ENCODE measurements at places on chromosomes 13 and 19.

DNA sequence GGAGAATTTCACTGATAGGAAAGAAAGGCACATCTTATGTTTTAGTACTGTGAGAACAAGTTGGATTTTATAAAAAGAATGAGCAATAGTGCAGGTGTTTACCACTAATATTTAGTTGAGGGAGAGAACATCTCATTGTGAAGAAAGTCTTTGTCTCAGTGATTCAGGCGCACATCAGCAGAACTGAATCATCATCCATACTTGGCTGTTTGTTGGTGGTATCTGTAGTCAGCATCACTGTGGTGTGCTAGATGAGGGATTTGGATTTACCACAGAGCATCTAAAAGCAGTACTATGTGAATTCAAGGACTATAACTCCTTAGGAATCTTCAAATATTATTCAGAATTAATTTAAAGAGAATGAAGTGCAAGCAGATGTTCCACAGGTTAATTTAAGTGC lies 1380.5 kb upstream of the ATXN8OS start:
- no peak for DNase-seq

DNA sequence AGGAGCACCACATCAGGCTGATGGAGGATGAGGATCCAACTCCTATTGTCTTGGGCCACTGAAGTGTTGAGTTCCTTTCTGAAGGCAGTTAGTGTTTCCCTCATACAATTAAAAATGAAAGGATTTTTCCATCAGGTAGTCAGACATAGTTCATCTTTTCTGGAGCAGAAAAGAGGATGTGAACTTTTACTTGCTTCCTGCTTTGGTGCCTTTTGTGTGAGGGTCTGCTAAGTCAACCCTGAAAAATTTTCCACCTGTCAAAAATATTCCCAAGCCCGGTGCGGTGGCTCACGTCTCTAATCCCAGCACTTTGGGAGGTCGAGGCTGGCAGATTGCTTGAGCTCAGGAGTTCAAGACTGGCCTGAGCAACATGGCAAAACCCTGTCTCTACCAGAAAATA lies 43.9 kb downstream of the RGCC start:
- DNase-seq = no peak

- no peak for DNase-seq
These were observed 418.9 kb upstream of the ARGLU1 start for GRCh38 chr13:106986687-106987426.

GRCh38 chr13:50359041-50359367 lies 343.8 kb downstream of the KCNRG start:
- DNase-seq = no peak

- DNase-seq = no peak
These were observed 101.3 kb upstream of the SLC15A1 start for GRCh38 chr13:98853771-98854221.

DNA sequence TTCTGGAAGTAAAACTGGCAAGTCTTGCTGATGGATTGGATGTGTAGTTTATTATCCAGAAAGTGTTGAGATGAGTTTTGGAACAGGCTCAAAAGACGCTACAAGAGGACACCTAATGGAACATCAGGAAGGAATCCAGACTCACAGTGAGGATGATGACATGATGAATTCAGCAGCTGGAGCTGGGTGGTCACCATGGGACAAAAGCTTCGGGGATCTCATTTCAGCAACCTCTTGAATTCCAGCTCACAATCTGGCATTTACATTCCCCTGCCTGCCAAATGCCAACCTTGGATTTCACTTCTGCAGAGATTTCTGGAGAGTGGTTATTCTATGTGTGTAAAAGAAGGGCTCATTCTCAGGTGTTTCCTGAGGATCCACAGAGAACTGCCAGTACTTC lies 288.0 kb upstream of the TMTC4 start:
- no peak for DNase-seq

- no peak for DNase-seq
These were observed 10.0 kb downstream of the DPF1 start for GRCh38 chr19:38213911-38214625.

DNA sequence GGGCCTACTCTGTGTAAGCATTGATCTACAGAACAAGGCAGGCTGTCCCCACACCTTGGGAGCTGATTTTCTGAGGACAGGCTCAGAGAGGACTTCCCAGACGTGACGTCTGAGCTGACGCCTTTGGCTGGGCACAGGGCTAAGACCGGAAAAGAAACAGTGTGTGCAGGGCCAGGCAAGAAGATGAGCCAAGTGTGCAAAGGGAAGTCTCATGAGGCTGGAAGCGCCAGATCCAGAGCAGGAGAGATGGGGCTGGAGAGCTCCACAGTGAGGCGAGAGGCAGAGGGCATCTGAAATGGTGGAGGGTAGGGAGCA lies 12.7 kb downstream of the IGLON5 start:
- no peak for DNase-seq

- no peak for DNase-seq
These were observed 126.8 kb upstream of the OBI1 start for GRCh38 chr13:78785764-78786163.

DNA sequence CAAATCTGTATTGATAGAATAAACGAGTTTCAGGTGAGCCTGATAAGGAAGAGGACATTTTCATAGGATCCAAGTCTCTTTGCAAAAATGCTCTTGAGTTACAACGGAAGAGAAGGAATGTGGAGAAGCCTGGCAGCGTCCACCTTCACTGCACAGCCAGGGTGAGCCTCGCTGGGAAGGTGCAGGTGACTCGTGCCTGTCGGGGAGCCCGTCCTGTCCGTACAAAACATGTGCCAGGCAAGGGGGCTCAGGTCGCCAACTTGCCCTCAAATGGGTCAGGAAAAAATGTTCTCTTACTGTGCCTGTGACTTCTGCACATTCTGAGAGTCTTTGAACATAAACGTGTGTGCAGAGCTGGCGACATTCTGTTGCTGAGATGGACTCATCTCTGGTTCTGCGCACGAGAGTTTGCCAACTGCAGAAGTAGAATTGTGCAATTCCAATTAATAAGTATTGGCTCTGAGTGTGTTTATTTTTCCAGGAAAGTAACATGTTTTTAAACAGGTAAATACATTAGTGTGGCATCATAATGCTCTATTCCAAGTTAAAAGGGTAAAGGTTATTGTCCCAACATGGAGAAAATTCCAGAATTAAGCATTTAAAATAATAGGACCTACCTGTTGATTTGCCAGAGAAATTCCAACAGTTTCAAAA lies 28.6 kb downstream of the NAXD start:
- no peak for DNase-seq

- DNase-seq = no peak
These were observed 22.6 kb downstream of the SUGP1 start for GRCh38 chr19:19297759-19298158.

- no peak for DNase-seq
These were observed 206.5 kb upstream of the TSHZ3 start for GRCh38 chr19:31555634-31556215.

DNA sequence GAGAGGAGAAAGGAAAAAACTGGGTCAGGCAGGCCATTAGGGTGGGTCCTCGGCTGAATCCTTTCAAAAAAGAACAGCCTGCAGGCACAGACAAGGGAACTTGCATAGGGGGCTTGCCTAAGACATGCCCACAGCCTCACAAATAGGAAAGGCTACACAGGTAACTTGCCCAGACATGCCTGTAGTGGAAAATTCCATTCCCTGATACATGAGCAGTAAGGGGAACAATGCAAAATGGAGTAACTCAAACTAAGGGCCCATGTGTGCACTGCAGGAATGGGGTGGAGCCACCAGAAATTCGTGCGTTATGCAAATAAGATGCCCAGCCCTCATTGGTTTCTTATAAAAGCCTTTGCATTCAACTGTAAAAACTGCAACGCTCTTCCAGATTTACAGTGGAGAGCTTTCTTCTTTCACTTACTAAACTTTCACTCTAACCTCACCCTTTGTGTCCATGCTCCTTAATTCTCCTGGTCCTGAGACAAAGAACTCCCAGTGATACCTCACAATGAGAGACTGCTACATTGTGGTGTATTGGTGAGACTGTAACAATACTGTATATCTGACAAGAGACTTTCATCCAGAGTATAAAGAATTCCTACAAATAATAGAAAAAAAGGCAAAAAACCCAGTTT lies 59.5 kb upstream of the SLITRK1 start:
- DNase-seq = no peak

DNA sequence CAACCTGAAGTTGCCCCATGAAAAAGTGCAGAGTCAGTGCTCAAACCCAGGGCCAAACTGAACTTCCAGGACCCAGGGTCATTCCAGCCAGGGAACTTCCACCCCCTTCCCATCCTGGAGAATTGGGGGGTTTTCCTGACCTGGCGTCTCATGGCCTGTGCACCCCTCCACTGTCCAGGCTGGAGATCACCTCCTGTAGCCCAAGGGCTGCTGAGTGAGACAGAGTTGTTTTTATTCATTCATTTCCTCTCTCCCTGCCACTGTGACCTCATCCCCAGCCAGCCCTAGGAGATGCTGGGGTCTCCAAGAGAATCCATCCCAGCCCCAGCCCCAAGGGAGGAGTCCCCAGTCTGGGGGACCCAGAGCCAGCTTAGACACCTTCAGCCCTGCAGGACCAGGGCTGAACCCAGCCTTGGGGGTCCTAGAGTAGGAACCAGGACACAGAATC lies 4.2 kb downstream of the FCHO1 start:
- no peak for DNase-seq

- DNase-seq = peak; percentile 88
These were observed 15.4 kb downstream of the FCHO1 start for GRCh38 chr19:17766543-17767131.

GRCh38 chr19:2602391-2603181 lies 99.9 kb downstream of the GNG7 start:
- DNase-seq = no peak

DNA sequence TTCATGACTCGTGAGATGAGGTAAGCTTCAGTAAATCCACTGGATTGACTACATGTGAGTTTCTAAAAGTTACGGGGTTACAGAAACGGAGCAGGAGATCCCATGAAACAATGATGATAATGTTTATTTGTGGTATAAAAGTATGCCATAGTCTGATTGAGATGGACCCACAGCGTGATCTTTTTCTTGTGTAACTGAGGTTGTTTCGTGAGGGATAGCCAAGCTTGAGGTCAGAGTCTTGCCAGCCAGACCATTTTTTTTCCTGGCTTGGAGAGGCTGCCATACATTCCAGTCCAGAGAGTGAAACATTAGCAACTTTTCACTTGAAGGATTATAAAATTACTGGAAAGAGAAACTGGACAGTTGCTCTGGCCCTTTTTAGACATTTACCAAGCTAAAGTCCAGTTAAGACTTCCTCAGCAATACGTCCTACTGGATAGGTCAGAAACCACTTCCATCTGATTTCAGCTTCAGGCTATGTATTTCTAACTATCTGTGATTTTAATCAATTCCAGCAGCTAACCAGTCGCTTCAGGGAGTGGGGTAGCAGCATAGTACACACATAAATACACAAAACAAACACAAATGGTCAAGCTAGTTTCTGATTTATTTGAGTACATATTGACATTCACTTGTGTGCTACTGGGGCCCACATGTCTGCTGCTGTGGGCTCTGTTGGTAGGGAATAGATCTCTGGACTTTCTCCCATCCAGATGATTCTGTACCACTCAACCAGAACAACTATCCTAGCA lies 194.6 kb downstream of the POSTN start:
- DNase-seq = no peak

GRCh38 chr19:46571495-46571894 lies 29.6 kb upstream of the CALM3 start:
- no peak for DNase-seq

- DNase-seq = no peak
These were observed 18.3 kb upstream of the KATNAL1 start for GRCh38 chr13:30325668-30326067.

DNA sequence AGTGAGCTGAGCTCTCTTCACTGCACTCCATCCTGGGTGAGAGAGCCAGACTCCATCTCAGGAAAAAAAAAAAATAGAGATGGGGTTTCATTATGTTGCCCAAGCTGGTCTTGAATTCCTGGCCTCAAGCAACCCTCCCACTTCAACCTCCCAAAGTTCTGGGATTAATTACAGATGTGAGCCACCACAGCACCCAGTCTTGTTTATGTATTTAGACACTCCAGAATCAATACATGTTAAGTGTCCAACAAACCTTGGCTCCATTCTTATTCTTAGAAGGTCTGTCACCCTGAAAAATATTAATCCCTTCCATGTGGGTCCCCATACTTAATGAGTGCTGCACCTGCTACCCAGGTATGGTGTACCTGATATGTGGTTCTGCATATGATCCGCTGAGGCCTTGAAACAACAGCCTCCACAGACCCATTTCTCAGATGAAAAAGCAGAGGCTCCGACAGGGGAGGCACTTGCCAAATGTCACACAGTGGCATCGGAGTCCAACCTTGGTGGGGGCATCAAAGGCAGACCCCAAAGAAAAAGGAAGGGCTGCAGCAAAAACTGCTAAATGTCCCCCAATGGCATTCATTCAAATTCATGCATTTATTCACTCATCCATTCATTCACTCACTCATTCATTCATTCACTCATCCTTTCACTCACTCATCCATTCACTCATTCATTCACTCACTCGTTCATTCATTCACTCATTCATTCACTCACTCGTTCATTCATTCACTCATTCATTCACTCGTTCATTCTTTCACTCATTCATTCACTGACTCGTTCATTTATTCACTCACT lies 16.7 kb downstream of the TICAM1 start:
- no peak for DNase-seq

DNA sequence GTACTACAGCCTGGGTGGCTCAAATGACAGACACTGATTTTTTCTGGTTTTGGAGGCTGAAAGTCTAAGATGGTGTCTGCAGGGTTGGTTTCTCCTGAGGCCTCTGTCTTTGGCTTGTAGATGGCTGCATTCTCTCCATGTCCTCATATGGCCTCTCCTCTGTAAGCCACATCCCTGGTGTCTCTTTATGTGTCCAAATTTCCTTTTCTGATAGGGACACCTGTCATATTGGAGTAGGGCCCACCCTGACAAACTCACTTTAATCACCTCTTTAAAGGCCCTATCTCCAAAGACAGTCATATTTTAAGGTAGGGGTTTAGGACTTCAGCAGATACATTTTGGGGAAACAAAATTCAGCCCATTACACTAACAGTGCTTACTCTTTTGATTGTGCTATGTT lies 32.0 kb upstream of the WASF3 start:
- DNase-seq = no peak

GRCh38 chr13:94481941-94482340 lies 2.5 kb upstream of the DCT start:
- no peak for DNase-seq

DNA sequence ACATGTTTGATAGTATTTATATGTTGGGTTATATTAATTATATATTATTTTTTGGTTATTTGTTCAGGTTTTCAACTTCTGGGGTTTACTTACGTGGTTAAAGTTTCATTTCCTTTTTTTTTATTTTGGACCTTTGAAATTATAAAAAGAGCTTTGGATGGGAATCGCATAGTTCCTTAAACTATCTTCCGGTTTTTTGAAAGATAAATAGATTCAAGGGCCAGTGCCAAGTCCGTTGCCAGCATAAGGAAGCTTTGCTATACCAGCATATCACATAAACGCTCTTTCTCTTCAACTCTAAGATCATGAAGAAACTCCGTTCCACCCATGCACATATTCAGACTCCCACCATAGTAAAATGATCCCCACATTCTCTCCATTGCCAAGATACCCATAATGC lies 7.4 kb upstream of the OXGR1 start:
- peak; percentile 27 for DNase-seq

- no peak for DNase-seq
These were observed 52.1 kb downstream of the DPY19L3 start for GRCh38 chr19:32457571-32458158.

GRCh38 chr19:29525901-29526729 lies at the start of gene VSTM2B:
TSS of gene VSTM2B (plus strand) at chr19:29525994. CDS start at chr19:29526584, 590 bp downstream.
- DNase-seq = no peak

- DNase-seq = no peak
These were observed 141.5 kb downstream of the TDRD3 start for GRCh38 chr13:60538566-60538965.

GRCh38 chr13:91313581-91313980 lies 33.9 kb upstream of the MIR17HG start:
- no peak for DNase-seq

- no peak for DNase-seq
These were observed 86.7 kb downstream of the COL4A2 start for GRCh38 chr13:110393761-110394160.
